A549 treated with CpdA at 1 μM for 4 hours (cell line): ENCODE measurements at places on chromosomes 3 and 15. TPM values are rescaled to one million over a fixed set of nuclear protein-coding genes. Genes with fewer than 3 reads are reported as not detected.

Gene GP9
- total RNA-seq, result not detected in 5 replicates

Gene FAM131A
- total RNA-seq, result 8.1 to 11.3 TPM (median 8.6 TPM) in 5 replicates

Gene GUCA1C
- not detected in 5 replicates for total RNA-seq

Gene KLHL40
- total RNA-seq, result not detected in 5 replicates

Gene ARPP21
- 0.03 to 0.06 TPM in 2 of 5 replicates, not detected in the others for total RNA-seq

Gene NPAP1
- total RNA-seq, result not detected in 5 replicates

Gene CCDC54
- not detected in 5 replicates for total RNA-seq

Gene SLC9A9
- total RNA-seq, result 0.03 to 0.31 TPM (median 0.13 TPM) in 5 replicates

Gene SEMA6D
- not detected in 5 replicates for total RNA-seq

Gene CYP1A2
- not detected in 5 replicates for total RNA-seq

Gene TMC3
- not detected in 5 replicates for total RNA-seq

Gene BLM
- 10.9 to 14.5 TPM (median 12.9 TPM) in 5 replicates for total RNA-seq

Gene SHF
- 0.63 to 1.4 TPM (median 0.76 TPM) in 5 replicates for total RNA-seq

Gene FETUB
- total RNA-seq, result 0.05 to 0.13 TPM in 2 of 5 replicates, not detected in the others

Gene MEIS2
- total RNA-seq, result 7.6 to 10.3 TPM (median 9.2 TPM) in 5 replicates

Gene KPNA4
- total RNA-seq, result 29.6 to 34.3 TPM (median 30.6 TPM) in 5 replicates

Gene PHLDB2
- total RNA-seq, result 16.3 to 27.0 TPM (median 25.5 TPM) in 5 replicates

Gene PRR20G
- 0.05 to 0.21 TPM (median 0.13 TPM) in 4 of 5 replicates, not detected in the other for total RNA-seq
